ENCODE measurements at places on chromosomes 6 and 20.

DNA sequence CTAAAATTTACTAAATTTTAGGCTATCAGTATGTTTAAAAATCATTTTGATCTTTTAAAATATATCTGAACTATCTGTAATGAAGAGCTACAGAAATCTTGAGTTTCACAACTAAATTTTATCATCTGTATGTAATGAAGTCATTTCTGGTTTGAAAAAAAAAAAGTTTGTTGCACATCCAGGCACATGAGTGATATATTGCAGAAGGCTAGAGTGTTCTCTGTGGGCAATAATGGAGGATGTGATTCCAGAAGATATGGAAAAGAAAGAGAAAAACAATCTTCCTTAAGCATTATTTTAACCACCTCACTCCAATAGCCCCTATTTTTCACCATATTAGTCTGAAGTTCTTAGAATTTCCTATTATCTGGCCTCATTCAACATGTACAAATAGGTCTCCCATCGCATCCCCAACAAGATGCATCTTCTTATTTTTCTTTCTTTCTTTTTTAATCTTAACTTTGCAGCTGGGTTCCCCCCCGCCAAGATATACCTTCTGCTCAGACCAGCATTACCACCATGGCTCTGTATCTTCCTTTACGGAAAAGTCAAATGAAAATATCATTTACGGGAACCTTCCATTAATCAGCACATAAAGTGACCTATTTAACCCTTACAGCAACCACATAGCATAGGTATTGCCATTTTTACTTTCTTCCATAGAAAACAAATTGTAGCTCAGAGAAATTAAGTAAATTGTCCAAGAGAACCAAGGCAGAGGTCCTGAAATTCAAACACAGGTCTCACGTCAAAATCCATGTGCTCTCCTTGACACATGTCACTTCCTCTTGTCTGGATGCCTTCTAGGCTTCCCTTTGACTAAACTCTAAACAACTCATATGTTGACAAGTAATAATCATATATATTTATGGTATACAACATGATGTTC, 116.9 kb downstream of the KIF13A start:
- no peak for DNase-seq

GRCh38 chr20:1945660-1946059, 48.2 kb downstream of the PDYN start:
- no peak for DNase-seq

DNA sequence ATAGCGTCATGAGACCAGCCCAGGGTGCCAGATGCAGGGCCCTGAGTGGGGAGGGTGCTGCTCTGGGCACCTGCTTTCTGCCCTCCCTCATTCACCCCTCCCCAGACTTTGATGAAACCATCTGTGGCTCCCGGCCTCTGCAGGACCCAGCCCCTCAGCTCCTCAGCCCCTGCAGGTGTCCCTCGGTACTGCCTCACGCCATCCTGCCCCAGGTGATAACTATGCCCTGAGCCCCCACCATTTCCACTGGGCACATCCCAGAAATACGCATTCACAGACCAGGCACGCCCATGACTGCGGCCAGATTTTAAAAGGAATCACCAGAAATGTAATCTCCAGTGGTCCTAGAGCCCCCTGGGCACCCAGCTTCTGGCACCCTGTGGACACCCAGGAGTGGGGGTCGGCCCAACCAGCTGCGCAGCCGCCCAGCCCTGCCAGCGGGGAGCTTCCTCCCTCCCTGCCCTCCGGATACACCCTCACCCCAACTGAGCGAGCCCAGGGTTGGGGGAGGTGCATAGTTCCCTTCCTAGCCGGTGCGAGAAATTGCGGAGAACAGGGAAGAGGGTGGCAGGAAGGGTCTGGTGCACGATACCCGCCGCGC, 615 bp upstream of the NTSR1 start:
- no peak for DNase-seq

DNA sequence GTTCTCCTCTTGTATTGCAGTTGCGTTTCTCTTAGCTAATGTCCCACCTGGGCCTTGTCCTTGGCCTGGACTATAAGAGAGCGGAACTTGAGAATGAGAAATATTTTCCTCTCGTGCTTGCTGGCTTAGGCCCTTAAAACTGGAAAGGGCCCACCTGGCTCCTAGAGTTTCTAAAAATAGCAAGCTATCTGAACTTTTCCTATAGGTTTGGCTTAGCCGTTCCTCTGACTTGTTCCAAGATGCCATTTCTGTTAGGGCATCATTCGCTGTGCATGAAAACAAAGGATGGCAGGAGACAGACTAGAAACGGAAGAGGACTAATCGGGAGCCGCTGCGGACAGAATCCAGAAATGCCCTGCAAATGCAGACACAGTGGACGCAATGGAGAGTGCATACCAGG, 4.5 kb downstream of the RIPOR3 start:
- DNase-seq = no peak

GRCh38 chr6:78400076-78400475, 467.3 kb upstream of the IRAK1BP1 start:
- DNase-seq = no peak

- no peak for DNase-seq
Observed at GRCh38 chr6:41360314-41360685, 24.9 kb downstream of the NCR2 start.
